BE2C (cell line): ENCODE measurements at places on chromosomes 13 and 19.

DNA sequence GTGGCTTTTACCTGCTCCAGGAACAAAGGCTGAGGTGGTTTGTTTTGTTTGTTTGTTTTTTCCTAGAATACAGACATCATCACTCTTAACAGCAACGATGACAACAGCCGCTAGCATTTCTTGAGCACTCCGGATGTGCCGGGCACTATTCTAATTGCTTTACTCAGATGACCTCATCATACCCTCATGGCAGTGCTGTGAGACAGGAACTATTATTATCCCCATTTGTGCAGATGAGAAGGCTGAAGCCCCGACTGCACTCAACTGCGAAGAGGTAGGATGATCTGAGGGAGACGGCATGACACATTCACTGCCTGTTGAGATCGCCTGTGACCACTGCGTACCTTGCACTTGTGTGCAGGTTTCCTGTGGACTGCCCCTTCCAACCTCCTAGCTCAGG is 66.5 kb downstream of the CCDC70 start:
- DNase-seq, result peak; percentile 23

DNA sequence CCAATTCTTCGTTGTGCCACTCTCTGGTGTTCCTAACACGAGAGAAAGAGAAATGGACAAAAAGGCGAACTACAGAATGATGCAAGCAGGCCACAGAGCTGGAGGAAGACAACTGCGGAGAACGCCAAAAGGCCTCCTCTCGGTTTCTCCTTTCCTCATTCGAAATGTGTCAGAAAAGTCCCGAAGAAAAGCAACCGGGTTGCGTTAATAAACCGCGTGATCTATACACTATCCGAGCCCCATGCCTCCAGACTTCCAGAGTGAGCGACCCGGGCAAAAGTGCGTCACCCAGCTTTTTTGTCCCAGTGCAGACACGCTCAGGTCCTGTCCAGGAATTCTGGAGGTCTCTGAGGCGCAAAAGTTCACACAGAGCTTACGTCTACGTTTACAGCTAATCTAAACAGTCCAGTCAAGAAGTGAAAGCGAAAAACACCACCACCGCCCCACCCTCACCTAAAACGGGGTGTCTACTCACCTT is 413 bp downstream of the N4BP2L2 start:
- DNase-seq, result no peak

GRCh38 chr19:19205416-19206410 is 2.5 kb upstream of the NR2C2AP start:
- DNase-seq, result no peak

DNA sequence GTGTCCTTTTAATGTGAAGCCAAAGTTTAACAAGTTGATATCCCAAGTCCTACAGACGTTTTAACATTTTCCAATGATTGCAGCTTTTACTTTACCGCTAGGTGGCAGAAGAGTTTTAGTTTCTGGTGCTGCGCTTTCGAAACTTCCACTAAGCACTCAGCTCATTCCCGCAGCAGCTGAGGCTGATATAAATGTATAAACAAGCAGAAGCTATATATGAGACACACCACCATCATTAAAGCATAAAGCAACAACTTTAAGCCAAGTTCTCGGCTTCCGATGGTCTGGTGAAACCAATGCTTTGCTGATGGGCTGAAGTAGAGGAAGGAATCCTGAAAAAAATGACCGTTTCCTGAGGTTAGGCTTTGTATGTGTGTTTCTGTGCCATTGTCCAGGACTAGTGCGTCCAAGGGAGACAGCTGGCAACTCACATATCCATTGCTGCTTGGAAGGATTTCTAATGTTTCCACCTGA is 753.9 kb downstream of the OLFM4 start:
- peak; percentile 30 for DNase-seq

GRCh38 chr13:68023838-68024581 is 793.9 kb upstream of the PCDH9 start:
- DNase-seq, result no peak

GRCh38 chr19:5711713-5712161 is 8.2 kb downstream of the LONP1 start:
- DNase-seq, result no peak

DNA sequence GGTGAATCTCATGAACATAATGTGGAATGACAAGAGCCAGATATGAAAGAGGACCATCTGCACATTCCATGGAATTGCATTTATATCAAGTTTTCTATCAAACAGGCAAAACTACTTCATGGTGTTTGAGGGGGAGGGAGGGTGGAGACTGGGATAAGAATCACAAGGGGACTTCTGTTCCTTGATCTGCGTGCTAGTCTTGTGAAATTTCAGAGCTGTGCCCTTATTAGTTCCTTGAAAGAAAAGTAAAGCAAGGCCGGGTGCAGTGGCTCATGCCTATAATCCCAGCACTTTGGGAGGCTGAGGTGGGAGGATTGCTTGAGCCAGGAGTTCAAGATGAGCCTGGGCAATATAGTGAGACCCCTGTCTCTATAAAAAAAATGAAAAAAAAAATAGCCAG is 30.2 kb upstream of the CEBPG start:
- DNase-seq, result no peak

- DNase-seq, result peak; percentile 95
Measured at GRCh38 chr19:2543463-2544442, 67.8 kb downstream of the GADD45B start.

- no peak for DNase-seq
Measured at GRCh38 chr13:113770937-113771336, 11.9 kb downstream of the TMEM255B start.

- no peak for DNase-seq
Measured at GRCh38 chr19:35715355-35715809, 2.4 kb upstream of the KMT2B start.

DNA sequence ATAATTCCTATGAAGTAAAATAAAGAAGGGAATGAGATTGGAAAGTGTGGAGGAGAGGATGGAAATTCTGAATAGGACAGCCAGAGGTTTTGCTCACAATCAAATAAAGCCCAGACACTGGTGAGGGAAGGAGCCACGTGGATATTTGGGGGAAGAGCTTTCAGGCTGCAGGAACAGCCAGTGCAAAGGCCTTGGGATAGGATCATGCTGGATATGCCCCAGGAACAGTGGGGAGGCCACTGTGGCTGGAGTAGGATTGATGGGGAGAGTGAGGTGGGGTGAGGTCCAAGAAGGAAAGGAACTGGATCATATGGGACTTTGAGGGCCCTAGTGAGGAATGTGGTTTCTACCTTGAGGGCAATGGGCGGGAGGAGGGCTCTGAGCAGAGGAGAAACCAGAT is 4.1 kb upstream of the FXYD5 start:
- no peak for DNase-seq

- DNase-seq, result no peak
Measured at GRCh38 chr19:49272204-49272603, 52.8 kb downstream of the SLC6A16 start.

DNA sequence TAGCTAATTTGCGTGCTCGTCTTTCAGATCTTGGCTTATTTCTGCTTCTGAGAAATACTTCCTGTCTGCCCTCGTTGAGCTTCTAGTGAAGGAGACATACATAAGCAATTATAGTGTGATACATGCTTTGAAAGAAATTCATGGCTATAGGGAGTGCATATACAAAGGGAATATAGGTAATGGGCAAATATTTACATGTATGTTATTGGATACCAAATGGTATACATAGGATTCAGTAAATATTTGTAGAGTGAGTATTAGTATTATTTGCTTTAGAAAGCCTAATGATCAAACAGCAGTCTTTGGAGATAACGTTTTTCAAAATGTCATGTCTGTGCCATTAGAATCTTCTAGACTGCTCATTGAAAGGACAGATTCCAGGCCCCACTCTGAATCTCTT is 5.2 kb downstream of the BRCA2 start:
- no peak for DNase-seq

- DNase-seq, result no peak
Measured at GRCh38 chr19:18696023-18696422, 12.5 kb downstream of the CRTC1 start.

GRCh38 chr13:96650301-96650886 is 343.9 kb downstream of the OXGR1 start:
- no peak for DNase-seq

DNA sequence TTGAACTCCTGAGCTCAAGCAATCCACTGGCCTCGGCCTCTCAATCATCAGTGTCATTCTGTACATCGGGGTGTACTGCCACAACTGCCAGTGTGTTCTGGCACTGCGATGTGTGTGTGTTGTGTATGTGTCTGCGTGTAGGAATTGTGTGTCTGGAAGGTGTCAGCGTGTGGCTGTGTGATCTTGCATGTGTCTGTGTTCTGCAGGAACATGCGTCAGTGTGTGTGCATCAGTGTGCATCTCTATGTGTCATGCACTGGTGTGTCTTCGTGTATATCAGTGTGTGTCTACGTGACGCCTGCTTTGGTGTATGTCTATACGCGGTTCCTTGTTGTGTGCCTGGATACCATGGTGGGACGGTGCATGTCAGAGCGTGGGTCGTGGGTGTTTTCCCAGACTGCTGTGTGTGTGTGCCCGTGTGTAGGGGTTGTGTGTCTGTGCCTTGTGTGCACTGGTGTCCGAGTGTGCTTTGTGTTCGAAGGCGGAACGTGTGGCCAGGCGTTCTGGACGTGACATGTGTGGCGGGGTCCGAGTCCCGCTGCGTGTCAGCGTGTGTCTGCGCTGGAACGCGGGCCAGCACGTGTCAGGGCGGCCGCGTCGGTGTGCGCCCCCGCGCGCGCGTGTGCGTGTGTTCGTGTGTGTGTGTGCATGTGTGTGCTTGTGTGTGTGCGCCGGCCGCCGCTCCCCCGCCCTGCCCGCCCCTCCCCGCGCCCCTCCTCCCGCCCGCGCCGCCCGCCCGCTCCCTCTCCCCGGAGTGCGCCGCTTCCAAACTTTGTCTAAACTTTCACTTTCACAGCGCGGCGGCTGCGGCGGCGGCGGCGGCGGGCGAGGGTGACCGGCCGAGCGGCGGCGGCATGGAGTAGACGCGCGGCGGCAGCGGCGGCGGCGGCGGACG is at the start of gene NFIX:
NFIX (plus strand) TSS at position 775 of the 895 bp plus-strand sequence. CDS start 363 bp downstream, outside the sequence.
- peak; percentile 65 for DNase-seq

- DNase-seq, result no peak
Measured at GRCh38 chr13:77328819-77329132, 1.9 kb upstream of the MYCBP2 start.

- DNase-seq, result no peak
Measured at GRCh38 chr13:98992355-98992754, 14.5 kb upstream of the DOCK9 start.

GRCh38 chr13:25084096-25084495 is 11.8 kb upstream of the PABPC3 start:
- DNase-seq, result no peak

DNA sequence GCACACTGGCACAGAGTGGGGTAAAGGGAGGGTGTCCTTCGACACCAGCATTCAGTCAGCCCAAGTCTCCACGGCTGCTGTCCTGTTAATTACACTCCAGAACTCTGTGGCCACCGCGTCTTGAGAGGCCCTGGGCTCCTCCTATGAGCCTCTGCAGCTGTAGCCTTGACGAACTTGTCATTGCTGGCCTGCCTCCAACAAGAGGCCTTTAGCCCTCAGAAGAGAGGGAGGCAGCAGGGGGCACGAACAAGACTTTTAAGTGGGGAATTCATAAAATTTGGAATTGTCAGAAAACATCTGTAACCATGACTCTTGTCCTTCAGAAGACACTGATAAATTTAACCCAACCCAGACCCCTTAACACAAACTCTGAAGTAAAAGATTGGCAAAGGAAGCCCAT is 241.9 kb downstream of the UQCRFS1 start:
- DNase-seq, result no peak

GRCh38 chr13:59715611-59716010 is 448.1 kb downstream of the DIAPH3 start:
- DNase-seq, result no peak

- DNase-seq, result no peak
Measured at GRCh38 chr13:35733827-35734226, 257.3 kb upstream of the MAB21L1 start.

DNA sequence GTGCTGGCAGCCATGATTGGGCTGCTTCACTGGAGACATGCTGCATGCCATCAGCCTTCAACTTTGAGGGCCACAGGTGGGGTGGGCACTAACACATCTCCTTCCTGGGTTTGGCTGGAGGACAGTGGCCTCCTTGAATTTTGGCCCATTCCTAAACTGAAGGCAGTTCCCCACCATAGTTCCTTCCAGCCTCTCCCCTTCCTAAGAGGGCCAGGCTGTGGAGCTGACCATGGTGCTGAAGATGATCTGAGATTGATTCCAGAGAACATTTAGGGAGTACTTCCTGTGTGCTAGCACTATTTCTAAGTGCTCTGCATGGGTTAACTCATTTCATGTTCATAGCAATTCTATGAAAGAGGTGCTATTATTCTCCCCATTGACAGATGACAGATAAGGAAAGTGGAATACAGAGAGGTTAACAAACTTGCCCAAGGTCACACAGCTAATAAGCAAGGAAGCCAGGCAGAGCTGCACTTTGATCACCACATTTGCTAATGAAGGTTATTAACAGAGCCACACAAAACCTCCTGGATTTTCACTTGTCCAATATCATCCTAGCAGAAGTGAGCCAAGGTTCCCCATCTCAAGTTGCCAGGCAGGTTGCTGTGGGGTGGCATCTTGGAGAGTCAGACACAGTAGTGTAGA is 175.3 kb downstream of the ZIC5 start:
- no peak for DNase-seq

- DNase-seq, result no peak
Measured at GRCh38 chr19:15368798-15369593, 10.6 kb downstream of the AKAP8 start.

GRCh38 chr19:17406046-17406886 is 836 bp upstream of the BST2 start:
- DNase-seq, result no peak

GRCh38 chr19:50896591-50897190 is 14.5 kb downstream of the KLK4 start:
- DNase-seq, result peak; percentile 81

DNA sequence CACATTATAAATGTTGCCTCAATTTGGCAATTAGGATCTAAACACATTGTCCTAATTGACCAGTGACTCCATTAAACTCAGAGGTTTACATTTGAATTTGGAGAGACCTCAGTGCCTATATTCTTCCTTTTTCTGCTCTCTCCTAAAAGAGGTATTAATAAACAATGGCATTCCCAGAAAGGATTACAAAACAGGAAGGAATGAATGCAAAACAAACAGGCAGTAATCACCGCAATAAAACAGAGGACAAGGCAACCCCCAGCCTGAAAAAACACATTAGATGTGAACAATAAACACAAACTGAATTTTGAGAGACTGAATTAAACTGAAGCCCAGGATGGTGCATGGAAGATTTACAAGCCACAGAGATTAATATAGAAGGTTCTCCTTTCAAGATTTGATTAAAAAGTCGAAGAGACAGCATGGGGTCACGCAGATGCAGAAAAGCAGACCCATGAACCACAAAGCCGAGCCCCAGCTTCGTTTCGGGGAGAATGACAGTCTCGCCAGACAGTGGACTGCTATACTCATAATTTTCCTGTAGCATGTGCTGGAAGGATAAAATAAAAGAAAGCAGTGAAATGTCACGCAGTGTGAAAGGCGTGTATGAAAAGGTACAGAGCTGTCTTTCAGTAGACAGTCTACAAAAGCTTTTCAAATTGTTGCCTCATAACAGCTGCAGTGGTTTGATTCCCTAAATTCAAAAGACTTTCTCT is 503.0 kb downstream of the LIG4 start:
- DNase-seq, result no peak

DNA sequence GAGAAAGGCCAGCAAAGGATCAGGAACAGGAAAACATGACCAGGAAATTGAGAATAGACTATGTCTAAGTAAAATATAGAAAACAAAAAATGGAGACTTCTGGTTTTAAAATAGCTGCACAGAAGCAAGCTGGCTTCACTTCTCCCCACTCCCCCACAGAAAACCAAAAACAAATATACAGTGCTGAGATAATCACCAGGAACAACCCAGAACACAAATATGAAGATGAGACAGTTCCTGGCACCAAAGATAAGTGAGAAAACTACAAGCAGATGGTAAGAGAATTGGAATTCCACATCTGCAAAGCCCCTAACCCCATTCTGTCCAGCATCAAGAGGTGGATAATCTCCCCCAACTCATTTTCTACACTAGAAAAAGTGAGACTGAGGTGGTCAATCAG is 397.7 kb downstream of the SUCLA2 start:
- no peak for DNase-seq
